ENCODE measurements at places on chromosomes 1 and 21.

DNA sequence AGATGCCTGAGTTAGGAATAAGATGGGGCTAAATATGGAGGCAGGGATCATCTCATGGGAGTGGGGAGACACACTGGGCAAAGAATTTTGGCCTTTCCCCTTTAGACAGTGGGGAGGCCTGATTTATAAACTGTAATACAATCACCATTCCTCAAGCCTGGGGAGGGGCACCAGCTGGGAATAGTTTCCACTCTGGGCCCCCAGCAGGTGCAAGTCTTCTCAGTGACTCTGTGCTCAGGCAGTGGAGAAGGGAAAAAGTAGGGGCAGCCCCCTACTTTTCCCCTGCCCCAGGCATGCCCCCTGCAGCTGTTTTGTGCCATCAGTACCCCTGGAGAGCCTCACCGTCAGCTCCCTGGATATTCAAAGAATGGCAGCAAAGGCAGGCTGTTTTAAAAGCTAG lies 19.1 kb downstream of the COA7 start:
- no peak for DNase-seq

DNA sequence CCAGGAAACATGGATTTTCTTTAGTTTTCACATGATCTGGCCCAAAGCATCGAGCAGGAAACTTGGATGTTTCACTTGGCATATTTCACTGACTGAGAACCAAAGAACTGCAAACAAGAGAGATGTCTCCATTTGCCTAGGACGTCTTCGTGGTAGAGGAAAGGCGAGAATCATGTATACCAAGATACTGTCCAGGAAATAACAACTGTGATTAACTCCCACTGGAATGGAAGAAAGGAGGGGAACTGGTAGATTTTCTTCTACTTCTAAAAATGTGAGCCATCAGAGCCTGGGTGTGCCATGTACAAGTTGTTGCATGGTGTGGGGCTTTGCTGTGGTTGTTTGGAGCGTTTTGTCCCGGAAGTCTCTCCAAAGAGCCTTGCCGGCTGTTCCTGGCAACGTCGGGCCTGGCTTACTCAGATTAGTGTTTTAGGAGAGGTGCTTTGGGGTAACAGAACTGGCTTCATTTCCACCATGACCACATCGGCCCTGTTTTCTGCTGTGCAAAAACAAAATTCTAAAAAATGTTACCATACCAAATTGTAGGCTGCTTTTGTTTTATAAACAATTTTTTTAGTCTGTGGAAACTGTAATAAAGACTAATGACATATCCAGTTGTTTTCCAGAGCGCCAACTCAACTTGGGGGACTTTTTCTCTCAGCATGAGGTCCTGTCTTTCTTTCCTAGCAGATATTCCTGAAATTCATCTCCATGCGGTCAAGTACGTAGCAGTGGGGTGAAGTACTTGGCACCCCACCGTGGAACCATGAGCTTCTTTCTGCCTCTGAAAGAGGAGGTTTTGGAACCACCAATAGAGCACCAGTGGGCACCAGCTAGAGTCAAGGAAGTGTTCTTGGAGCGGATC lies 118.3 kb downstream of the TM2D1 start:
- no peak for DNase-seq

DNA sequence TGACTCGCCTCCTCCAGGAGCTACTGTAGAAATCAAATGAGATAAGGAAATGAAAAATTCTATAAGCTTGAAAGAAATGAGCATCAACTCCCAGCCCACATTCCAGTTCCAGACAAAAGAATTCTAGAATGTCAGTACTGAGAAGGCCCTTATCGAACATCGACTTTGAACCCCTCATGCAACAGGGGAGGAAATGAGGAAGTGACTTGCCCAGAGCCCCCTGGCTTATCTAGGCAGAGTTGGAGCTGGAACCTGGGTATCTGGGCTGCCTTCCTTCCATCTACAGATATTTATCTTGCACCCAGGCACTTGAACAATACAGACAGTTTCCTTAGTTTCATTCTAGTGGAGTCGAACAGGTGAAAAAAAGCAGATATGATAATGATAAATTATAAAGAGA lies 22.3 kb downstream of the MECR start:
- no peak for DNase-seq

GRCh38 chr1:154260127-154260526 lies 12.3 kb upstream of the HAX1 start:
- no peak for DNase-seq
